ENCODE measurements at places on chromosomes 2 and 18. TPM values are rescaled to one million over a fixed set of nuclear protein-coding genes. Genes with fewer than 3 reads are reported as not detected.

DNA sequence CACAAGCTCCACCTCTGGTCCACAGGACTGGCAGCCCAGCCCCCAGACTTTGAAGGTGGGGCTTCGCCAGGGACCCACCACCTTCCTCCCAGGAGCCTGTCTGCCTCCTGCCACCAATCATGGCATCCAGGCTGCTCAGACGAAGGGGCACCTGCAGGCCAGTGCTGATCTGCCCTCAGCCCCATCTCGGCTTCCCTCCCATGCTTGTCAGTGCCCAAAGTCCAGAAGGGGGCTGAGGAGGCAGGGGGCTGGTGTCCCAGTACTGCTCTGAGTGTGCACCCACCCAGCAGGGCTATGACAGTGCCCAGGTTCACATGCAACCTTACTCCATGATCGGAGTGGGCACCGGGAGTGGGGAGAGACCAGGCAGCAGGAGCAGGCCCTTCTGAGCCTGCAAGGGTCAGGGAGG, 25.3 kb upstream of the RUFY4 start:
- DNase-seq = no peak

DNA sequence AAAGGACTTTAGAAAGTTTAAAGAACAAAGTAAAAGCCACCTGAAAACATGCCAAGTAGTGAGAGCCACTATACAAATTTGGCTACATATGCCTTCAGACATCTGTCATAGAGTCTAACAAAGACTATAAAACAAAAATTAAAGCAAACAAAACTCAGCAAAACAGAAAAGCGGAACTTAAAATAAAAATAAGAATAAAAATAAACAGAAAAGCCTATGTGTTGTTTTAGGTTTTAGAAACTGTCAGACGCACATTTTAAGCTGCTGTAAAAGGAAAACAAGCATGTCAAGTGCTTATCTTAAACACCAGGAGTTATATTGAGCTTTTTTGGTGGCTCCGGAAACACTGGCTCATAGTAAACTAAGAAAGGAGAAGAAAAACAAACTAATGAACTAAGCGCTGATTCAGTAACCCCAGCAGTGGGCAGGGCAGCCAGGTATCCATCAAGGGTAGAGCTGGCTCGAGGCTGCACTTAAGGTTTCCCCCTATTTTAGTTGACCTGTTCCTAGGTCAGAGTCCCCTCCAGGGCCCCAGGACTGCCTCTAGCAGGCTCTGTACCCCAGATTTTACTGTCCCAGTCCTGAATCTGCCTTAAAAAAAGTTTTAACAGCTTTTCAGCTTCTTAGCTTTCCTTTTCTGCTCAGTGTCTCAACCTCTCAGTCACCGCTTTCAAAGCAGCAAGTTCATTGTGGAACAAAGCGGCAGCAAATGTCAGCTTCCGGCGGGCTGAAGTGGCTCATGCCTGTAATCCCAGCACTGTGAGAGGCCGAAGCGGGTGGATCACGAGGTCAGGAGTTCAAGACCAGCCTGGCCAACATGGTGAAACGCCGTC, 15.4 kb upstream of the RMC1 start:
- DNase-seq = peak; percentile 48

DNA sequence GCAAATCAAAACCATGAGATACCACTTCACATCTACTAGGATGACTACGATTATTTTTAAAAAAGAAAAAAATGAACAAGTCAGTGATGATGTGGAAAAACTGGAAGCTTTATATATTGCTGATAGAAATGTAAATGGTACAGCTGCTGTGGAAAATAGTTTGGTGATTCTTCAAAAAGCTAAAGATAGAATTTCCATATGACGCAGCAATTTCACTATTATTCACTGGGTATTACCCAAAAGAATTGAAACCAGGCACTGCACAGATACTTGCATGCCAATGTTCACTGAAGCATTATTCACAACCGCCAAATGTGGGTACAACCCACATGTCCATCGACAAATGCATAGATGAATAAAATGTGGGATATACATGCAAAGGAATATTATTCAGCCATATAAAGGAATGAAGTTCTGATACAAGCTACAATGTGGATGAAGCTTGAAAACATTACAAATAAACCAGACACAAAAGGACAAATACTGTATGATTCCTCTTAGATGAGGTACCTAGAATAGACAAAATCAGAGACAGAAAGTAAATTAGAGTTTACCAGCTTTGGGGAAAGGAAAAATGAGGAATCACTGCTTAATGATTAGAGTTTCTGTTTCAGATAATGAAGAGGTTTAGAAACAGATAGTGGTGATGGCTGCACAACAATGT, 11.1 kb downstream of the RTTN start:
- DNase-seq = no peak

- no peak for DNase-seq
These were observed 81.0 kb upstream of the SP3 start for GRCh38 chr2:174046172-174046571.

DNA sequence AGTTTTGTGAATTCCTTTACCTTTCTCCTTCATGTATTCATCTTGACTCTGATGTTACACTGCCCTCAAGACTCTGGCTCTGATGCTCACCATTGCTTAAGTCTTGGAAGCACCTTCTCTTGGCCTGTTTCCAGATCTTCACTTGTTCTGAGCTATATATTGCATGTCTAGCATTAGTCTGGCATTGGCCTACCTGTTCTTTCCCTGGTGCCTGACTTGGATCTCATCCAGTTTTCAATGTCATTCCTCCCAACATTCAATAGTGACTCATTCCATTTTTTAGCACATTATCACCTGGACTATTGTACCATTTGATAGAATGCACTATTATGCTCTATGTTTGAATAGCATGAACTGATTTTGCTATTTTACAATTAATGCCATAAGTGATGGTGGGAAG, 127.3 kb upstream of the NYAP2 start:
- no peak for DNase-seq

- no peak for DNase-seq
These were observed 8.2 kb downstream of the DLX2 start for GRCh38 chr2:172094294-172095145.

GRCh38 chr18:23849141-23849540, 159.9 kb downstream of the LAMA3 start:
- DNase-seq = no peak

The EHD3 gene
- 1.7 TPM for total RNA-seq
